ENCODE measurements at places on chromosomes 4 and X.

DNA sequence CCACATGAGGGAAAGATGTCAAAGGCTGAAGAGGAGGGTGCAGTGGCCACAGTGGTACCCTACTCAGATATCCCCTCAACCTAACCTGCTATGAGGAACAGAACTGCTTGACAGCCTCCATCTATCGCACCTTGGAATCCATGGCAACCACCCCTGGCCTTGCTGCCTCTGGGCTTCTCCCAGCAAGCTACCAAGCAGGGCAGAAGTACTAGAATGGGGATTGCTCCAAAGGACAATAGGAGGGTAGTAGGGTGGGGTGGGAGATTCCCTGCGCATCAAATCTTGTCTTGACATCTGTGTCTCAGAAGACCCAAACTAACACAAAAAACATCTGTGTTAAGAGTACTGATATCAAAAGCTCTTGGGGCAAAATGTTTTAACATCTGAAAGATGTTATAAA, 118.2 kb downstream of the FBXW7 start:
- no peak for DNase-seq

DNA sequence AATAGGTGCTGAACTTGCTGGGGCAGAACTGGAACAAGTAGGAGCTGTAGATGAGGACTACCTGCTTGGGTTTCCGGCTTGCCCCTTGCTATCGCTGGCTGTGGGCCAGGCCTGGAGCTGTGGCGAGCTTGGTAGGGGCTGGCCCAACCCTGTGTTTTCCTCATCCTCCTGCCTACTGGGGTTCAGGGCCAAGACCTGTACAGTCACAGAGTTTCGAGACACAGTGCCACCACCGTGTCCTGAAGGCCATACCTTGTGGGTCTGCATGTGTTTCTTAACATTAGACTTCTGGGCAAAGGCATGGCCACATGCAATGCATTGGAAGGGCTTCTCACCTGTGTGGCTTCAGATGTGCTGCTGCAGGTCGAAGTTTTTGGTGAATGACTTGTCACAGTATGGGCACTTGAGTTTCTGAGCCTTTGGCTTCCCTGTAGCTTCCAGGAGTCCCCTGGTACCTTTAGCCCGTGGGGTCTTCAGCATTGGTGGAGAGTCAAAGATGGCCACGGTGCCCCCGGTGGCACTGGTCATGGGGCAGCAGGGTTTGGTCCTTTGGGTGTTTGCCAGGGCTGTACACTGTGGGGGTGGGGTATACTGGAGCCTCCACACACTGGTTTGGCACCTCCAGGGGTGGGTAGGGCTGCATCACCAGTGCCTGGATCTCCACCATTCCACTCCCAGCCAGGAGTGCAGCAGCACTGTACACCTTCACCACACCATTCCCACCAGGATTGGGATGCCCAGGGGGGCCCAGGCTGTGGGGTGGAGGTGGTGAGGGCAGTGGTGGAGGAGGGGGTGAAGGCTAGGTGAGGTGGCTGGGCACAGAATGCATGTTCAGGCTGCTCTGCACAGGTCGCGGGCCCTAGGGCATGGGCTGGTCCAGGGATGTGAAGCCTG, 52.1 kb downstream of the CFAP299 start:
- no peak for DNase-seq

DNA sequence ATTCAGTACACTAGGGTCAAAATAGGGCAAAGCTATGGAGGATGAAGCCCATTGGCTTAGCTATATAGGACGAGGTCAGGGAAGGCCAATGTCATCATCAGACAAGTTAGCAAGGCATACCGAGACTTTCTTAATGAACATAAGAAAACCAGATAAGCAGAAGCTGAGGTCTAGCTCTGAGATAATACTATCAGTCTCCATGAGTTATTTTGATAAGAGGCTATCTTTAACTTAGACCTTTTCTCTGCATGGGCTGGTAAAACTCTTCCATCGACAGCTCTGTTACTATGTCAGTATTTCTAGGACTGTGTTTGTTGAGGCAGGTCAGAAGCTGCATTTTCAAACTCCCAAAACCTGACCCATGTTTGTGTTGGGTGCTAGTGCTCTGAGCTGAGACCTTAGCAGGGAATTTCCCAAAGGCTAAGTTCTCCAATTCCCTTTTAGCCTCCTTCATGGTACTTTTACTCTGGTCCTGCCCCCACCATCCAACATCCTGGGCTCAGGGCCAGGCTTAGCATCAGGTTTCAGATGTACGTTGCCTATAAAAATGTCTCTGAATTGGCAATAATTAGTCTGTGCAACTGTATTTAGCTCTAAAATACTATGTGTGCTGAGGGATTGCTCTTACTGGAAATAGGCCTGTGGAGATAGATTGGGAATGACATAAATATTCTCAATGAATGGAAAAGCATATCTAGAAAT, 29.3 kb upstream of the LRAT start:
- DNase-seq, result no peak

GRCh38 chr4:17664755-17665154, 50.3 kb downstream of the MED28 start:
- peak; percentile 83 for DNase-seq

- DNase-seq, result no peak
Measured at GRCh38 chrX:9871701-9872268, 85.6 kb downstream of the SHROOM2 start.

- DNase-seq, result peak; percentile 27
Measured at GRCh38 chrX:139929876-139930275, 3.0 kb downstream of the ATP11C start.

- DNase-seq, result no peak
Measured at GRCh38 chr4:61493470-61493869, 293.3 kb downstream of the ADGRL3 start.

DNA sequence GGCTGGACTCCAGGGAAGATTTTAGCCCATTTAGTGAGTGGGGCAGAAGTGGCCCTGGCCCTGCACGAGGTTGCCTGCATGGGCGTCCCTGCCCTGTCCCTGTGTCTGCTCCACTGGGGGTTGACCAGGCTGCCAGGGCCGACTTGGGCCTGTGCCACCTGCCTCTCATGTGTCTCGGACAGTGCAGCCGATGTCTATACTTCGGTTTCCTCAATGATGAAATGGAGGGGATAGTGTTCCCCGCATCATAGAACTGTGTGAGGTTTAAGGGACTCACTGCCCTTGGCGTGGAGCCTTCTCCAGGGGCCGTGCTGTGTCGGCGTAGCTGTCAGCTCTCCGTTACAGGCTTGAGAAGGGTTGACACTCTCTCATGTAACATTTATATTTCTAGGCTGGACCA, 27.0 kb upstream of the MSANTD1 start:
- DNase-seq, result no peak

DNA sequence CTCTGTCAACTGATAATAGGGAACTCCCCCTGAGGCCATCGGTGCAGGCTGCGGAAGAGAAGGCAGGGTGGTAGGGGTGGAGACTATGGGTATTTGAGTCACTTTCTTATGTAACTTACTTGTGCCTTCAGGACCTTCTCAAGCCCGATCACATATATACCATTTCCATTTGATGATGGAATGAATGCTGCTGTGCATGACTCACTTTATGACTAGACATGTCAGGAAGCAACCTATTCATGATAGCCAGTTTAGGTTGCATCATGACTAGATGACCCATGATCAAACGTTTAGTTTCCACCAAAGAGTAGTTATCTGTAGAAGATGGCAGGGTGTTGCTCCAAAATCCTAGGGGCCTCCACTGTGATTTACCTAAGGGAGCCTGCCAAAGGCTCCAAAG, 435.5 kb downstream of the DTHD1 start:
- DNase-seq, result no peak

DNA sequence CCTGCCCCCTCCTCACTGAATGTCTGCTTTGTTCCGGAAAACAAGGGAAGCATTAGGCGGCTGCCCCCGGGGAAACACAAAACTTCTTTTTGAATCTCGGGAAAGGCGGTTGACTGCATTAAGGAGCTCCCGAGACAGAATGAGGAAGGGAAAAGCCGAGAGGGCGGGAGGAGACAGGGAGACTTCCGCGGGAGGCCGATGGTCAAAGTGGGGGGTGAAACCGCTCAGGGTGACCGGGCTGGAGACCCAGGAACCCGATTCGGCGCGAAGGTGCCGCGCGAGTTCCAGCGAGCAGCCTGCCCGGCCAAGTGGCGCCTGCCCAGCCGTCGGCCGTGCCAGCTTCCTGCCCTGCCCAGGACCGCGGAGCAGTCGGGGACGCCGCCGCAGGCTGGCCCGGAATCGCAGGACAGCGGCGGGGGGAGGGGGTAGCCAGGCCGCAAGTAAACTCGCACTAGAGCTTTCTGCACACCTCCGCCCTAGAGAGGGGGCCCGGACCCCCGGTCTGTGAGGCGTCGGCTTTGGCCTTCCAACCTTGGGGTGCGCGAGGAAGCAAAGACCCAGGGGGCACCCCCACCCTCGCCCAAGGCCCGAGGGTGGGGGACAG, 55.1 kb upstream of the BCOR start:
- peak; percentile 69 for DNase-seq

DNA sequence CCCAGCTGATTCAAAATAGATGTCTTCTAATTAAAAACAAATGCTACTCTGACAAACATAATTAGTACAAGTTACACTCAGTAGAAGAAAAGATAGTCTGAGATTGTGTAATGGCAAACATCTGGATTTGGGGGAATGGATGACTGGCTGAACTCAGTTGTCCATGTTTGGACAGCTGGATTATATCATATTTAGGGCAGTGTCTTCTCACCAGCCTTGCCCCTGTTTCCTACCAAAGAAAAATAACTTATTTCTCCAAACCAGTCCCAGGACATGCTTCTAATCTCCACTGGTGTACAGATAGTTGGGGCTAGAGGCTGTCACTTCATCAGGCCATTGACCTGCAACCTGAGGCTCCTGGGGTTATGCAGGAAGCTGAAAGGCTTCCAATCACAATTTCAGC, 237.3 kb downstream of the USP46 start:
- DNase-seq, result no peak

GRCh38 chr4:184306949-184307348, 89.3 kb upstream of the ENPP6 start:
- DNase-seq, result no peak

DNA sequence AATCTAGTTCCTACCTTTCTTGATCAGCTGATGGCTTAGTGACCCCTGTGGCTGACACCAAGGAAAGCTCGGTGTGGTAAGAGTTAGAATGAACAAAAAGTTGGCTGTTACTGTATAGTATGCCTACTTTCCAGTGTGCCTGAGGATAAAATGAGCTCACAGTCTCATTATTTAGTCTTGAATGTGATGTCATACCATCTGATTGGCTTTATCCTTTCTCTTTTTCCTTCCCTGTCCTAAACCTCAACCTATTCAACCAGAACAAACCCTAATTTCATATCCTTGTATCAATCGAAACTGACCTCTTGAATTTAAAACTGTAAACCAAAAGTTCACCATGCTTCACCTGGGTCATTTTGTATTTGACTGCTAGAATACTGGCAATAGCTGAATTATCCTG, 156.4 kb downstream of the PPARGC1A start:
- DNase-seq, result no peak

GRCh38 chr4:105990933-105991332, 95.7 kb downstream of the NPNT start:
- DNase-seq, result no peak

- no peak for DNase-seq
Measured at GRCh38 chr4:14908635-14909034, 93.6 kb upstream of the CPEB2 start.

All from KBM-7 (cell line).